Heart right ventricle (tissue), 16 donors: ENCODE measurements at places on chromosomes 12 and 14. TPM values are rescaled to one million over a fixed set of nuclear protein-coding genes. Genes with fewer than 3 reads are reported as not detected.
A peak's percentile ranks its signal among the peaks of the same experiment; 100 is the strongest.

DNA sequence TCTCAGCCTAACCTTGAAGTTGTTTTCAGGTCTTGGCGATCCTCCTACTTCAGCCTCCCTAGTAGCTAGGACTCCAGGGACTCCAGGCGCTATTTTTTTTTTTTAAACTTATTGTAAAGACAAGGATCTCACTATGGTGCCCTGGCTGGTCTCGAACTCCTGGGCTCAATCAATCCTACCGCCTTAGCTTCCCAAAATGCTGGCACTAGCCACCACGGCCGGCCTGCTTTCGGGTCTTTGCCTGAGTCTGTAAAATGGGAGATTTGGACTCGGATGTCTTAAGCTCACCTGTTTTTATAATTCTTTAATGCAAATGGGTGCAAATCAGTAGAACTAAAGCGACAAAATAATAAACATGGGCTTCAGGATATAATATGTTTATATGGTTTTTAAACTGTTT, 858 bp upstream of the SYT10 start:
- H3K4me3 ChIP-seq, result no peak overlapping the region
- H3K36me3 ChIP-seq, result no peaks in the 10 kb centered on the region
- no peaks in the 10 kb centered on the region for H3K4me1 ChIP-seq
- H3K27ac ChIP-seq, result no peak overlapping the region

DNA sequence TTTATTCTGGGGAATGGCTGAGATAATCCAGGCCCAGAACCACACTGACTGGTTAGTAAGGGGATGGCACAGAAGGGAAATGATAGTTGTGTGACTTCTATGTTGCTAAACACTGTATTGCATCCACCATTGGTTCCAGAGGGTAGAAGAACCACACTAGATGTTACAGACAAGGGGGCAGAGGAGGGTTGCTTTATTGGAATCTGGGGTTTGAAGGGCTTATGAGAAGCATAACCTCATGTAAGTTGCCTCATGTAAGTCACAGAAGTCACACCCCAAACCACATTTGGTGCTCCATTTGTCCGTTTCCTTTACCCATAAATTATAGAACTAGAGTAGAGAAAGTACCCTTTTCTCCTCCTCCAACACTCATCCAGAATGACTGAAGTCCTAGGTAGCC, 5.5 kb upstream of the PSMA6 start:
- H3K27me3 ChIP-seq, result no peaks in the 10 kb centered on the region
- no peak overlapping the region for H3K4me3 ChIP-seq
- H3K27ac ChIP-seq, result peak overlapping the region; percentile 84
- H3K4me1 ChIP-seq, result no peaks in the 10 kb centered on the region
- H3K36me3 ChIP-seq, result no peaks in the 10 kb centered on the region

The AQP2 gene
- total RNA-seq, result not detected

- H3K27me3 ChIP-seq, result peaks cover 60% of the 10 kb centered on the region
- H3K4me1 ChIP-seq, result no peaks in the 10 kb centered on the region
- no peak for DNase-seq
- no peak overlapping the region for H3K27ac ChIP-seq
- no peak overlapping the region for H3K4me3 ChIP-seq
These were observed 523 bp upstream of the VRTN start for GRCh38 chr14:74347795-74348100.

DNA sequence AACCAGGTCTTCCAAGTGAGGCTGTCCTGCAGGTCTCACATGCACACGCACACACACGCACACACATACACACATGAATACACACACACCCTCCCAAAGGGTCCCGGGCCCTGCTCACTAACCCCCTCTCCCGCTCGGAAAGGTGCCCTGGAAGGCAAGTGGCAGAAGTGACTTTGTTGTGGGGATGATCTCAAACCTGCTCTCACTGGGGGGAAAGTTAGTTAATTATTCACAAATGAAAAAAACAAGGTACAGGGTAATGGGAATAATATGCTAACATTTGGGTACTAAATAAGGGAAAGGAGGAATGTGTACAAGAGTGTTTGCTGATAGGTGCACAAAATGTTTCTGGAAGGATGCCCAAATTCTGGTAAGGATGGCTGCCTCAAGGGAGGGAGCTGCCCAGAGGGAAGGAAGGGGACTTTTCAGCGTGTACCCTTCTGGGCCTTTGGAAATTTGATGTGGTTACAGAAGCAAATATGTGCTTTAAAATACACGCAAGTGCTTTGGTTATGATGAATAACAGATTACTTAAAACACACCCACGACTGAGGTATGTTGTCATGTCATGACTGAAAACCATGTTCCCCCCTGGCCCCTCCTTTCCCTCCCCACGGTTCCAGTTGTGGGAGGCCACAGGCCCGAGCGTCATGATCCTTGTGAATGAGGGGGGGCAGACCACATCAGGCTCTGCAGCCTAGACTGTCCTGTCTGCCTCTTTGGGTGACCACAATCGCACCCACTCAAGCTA, 43.3 kb upstream of the PLEKHG6 start:
- H3K27me3 ChIP-seq, result no peaks in the 10 kb centered on the region
- no peak for DNase-seq
- H3K4me3 ChIP-seq, result no peak overlapping the region
- no peaks in the 10 kb centered on the region for H3K4me1 ChIP-seq
- no peaks in the 10 kb centered on the region for H3K36me3 ChIP-seq
- no peak overlapping the region for H3K27ac ChIP-seq

- H3K27ac ChIP-seq, result no peak overlapping the region
- H3K27me3 ChIP-seq, result peaks cover 100% of the 10 kb centered on the region
- H3K4me3 ChIP-seq, result no peak overlapping the region
- no peaks in the 10 kb centered on the region for H3K36me3 ChIP-seq
- H3K4me1 ChIP-seq, result no peaks in the 10 kb centered on the region
These were observed 7.9 kb downstream of the NKX2-1 start for GRCh38 chr14:36511981-36512584.

The EMP1 gene
- 74.6 TPM for total RNA-seq

DNA sequence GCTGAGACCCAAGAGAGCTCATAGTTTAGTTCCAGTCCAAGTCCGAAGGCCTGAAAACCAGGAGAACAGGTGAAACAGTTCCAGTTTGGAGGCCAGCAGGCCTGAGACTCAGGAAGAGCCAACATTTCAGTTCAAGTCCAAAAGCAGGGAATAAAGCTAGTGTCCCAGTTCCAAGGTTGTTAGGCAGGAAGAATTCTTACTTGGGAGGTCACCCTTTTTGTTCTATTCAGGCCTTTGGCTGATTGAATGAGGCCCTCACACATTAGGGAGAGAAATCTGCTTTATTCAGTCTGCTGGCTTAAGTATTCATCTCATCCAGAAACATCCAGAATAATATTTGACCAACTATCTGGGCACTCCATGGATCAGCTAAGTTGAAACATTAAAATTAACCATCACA, 294.6 kb downstream of the PCNX1 start:
- H3K27me3 ChIP-seq, result no peaks in the 10 kb centered on the region

DNA sequence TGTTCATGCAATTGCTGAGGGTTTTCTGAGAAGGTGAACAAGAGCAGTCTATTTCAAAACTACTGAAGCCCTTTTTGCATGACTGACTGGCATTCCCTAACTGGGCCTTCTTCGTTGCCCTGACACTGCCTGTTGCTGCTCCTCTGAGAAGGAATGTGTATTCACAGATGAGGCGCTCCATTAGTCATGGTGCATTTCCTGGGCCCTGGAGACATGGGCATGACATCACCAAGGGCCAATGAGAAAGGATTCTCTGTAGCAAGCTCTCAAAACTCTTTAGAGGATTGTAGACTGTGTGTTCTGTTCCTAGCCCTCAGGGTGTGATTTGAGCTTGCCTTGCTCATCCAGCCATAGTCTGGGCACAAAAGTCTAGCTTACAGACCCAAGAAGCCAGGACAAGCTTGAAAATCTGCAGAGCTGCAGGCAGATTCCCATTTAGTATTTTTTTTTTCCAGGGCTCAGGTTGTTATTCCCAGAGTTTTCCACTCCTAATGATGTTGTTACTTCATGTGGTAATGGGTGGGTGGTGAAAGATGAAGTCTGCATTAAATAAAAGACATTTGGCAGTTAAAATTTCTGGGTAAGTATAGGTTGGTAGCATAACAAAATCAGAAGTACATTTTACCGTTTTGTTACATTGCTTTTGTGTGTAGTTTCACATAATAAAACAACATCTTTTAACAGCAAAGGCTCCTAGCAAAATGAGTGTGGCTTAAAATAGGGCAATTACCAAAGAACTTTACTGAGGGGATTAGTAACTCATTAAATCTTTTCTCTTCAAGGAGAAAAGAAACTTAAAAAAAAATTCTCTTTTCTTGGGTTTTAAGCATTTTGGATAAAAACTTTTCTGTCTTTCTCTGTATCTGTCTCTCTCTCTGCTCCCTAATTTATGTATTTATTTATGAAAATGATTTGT, 318.4 kb downstream of the RAD51B start:
- H3K36me3 ChIP-seq, result no peaks in the 10 kb centered on the region
- no peaks in the 10 kb centered on the region for H3K27me3 ChIP-seq
- no peak overlapping the region for H3K4me3 ChIP-seq
- H3K27ac ChIP-seq, result peak overlapping the region; percentile 6
- peaks cover 25% of the 10 kb centered on the region for H3K4me1 ChIP-seq

The CLEC6A gene
- total RNA-seq, result not detected

The OR6C2 gene
- not detected for total RNA-seq

GRCh38 chr14:64708148-64709004, 4.2 kb downstream of the PLEKHG3 start:
- peaks cover 17% of the 10 kb centered on the region for H3K4me1 ChIP-seq
- peaks cover under 1% of the 10 kb centered on the region for H3K27me3 ChIP-seq
- peak; percentile 24 for DNase-seq
- peak overlapping the region; percentile 56 for H3K27ac ChIP-seq
